ENCODE measurements at places on chromosomes 3 and 15. TPM values are rescaled to one million over a fixed set of nuclear protein-coding genes. Genes with fewer than 3 reads are reported as not detected.
A peak's percentile ranks its signal among the peaks of the same experiment; 100 is the strongest.

Gene TNFAIP8L3
- total RNA-seq: 4.8 TPM

- no peak for DNase-seq
Measured at GRCh38 chr3:171339598-171339997, 120.6 kb downstream of the TNIK start.

Gene CLEC3B
- total RNA-seq: 77.1 TPM

DNA sequence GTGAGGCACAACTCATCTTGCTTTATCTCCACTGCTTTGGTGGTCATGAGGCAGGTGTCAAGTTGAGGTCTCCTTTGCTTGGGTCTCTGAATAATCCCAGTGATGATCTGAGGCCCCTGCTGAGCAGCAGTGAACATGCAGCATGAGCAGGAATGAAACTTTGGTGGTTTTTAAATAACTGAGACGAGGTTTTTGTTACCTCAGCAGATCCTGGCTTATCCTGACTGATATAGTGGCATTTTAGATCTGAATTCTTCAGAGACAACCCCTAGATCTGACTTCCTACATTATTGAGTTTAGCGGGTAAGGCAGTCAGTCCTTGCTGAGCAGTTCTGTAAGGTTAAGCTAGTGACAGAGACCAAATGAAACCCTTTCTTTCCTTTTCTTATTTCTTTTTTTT, 230.4 kb downstream of the ARRDC4 start:
- DNase-seq: no peak

GRCh38 chr3:197478746-197479668, 76.8 kb downstream of the BDH1 start:
- no peak for DNase-seq

GRCh38 chr15:67083135-67083762, 17.8 kb downstream of the SMAD3 start:
- no peak for DNase-seq

GRCh38 chr3:162521669-162522068, 1025.1 kb downstream of the OTOL1 start:
- no peak for DNase-seq

DNA sequence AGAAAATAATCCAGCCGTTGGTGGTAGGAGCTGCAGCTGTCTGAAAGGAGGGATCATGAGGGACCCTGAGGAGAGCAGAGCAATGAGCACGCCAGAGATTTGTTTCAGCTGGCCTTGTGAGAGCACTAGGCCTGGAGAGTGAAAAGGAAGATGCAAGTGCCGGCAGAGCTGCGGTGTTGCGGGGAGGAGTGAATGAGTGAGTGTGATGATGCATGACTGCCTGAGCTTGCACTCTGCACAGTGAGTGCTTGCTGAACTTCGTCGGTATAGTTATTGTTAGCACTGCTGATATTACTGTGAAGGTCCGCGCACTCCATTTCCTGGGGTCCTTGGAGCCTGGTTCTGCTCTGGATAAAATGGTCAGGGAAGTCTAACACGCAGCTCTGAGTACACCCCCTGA, 23.2 kb downstream of the EIF1B start:
- DNase-seq: no peak

DNA sequence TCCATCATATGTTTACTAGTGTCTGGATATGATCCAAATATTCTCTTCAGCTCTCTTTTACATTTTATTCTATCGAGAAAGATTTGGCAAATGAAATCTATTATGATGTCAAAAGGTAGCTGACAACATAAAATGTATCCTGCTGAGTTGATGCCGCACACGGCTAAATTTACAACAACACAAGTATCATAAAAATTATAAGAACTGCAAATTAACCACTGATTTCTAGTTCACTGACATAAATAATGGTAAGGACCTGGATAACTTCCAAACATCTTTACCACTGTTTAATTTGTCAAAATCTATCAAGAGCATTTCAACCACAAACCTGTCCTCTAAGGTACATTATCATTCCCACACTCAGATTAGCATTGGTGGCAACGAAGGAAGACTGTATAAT, 244.5 kb downstream of the FOXP1 start:
- DNase-seq: no peak

DNA sequence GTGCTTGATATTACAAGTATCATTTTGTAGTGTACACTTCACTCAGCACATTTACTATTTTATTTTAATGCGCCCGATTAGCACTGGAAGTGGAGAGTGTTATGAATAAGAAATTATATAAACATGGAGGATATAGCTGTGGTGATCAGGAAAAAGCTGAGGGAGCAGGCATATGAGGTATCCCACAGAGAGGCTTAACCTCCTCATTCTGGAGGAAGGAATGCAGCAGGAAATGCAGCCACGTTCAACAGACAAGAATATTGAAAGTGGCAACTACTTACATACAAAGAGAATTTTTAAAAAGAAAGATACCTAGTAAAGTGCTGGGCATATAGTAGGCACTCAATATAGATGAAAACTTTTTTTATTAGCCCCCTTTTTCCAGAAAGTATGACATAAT, 166.0 kb upstream of the SATB1 start:
- no peak for DNase-seq

DNA sequence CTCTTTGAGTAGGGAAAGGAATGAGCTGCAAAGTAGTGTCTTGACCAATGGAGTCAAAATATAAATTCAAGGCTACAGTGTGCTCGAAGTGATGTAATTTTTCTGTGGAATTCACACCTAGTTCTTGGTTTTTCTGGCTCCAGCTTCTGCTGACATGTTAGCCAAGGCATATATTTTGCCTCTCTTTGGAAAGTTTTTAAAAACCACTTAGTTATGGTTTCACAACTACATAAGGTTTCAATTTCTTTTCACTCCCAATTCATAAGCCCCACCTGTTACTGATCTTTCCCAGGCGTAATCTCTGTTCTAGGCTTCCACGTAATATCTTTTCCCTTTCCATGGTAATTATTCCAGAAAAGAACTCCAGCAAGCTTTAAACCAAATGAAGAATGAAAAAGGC, 46.9 kb downstream of the GADL1 start:
- no peak for DNase-seq

Gene CXCR6
- 0.32 TPM for total RNA-seq

DNA sequence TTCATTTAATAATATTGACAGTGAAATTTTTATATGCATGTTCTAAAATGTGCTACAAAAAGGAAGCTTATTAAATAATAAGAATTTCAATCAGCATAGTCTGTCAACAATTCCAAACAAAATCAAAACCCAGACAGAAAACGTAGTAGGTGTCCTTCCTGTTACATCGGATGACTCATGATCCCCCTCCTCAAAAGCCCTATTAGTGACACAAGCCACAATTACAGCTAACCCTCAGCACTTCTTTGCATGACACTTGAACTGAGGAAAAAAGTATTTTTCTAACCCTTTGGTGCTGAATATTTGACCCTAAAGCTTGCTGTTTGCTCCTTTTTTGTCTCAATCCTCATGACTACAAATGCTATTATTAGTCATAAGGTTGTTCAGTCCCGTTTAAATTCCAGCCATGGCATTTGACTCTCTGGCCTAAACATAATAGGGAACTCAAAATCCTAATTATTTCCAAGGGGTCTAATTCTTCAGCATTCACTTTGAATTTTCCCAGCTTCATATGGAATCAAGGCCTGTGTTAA, 78.1 kb downstream of the COL8A1 start:
- no peak for DNase-seq

Gene DISP2
- 1.2 TPM for total RNA-seq

GRCh38 chr3:181302960-181303359, 313.4 kb upstream of the DNAJC19 start:
- DNase-seq: no peak

GRCh38 chr3:31533169-31534064, 692 bp downstream of the STT3B start:
- peak; percentile 82 for DNase-seq

- no peak for DNase-seq
Measured at GRCh38 chr3:32831791-32832190, 14.0 kb downstream of the TRIM71 start.

- DNase-seq: no peak
Measured at GRCh38 chr3:120559242-120560061, 36.7 kb upstream of the NDUFB4 start.

DNA sequence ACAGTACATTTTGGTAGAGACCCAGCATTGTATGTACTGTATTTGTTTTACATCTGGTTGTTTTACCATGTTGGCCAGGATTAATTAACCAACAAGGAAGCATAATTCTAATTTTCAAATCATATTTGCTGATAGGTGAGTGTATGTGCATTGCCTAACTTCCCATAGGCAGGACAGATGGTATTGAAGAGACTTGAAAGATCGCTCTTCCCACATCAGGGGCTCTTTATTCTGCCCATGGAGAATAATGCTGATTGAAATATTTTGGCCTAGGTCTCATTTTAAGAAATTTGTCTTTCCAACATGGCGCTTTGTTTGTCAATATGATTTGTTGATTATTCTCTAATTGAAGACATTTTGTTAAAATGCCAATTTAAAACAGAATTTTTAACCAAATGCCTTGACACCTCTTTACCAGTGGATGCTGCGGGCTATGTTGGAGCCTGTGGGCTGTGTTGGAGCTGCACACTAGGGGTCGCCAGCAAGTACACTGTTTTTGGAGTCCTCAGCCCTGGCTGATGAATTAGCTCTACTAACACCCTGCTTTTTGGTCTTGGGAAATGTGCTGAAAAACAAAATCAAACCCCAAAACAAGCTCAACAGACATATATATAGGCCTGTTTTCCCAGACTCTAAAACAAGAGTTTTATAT, 5.3 kb downstream of the P2RY12 start:
- DNase-seq: no peak

DNA sequence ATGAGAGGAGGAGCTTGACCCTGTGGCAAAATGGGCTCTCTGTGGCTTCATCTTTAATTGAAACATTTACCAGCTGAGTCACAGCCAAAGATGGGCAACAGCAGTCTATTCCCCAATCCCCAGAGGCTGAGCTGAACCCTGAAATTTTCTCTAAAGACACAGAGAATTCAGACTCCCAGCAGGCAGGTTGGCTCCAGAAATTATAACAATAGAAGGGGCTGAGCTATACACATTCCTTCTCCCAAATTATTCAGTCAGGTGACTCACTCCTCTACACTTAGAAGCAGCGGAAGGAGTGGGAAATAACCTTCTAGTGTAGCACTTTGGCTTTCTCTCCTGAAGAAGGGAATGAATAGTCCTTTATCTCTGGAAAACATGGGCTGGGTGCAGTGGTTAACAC, 264.3 kb upstream of the ARHGEF26 start:
- no peak for DNase-seq

Gene IL20RB
- 0.70 TPM for total RNA-seq
